CD8-positive, alpha-beta T cell (primary cell): ENCODE measurements at places on chromosomes 4 and X.

GRCh38 chr4:112550728-112551127 lies 34.7 kb upstream of the NEUROG2 start:
- no peak for DNase-seq

DNA sequence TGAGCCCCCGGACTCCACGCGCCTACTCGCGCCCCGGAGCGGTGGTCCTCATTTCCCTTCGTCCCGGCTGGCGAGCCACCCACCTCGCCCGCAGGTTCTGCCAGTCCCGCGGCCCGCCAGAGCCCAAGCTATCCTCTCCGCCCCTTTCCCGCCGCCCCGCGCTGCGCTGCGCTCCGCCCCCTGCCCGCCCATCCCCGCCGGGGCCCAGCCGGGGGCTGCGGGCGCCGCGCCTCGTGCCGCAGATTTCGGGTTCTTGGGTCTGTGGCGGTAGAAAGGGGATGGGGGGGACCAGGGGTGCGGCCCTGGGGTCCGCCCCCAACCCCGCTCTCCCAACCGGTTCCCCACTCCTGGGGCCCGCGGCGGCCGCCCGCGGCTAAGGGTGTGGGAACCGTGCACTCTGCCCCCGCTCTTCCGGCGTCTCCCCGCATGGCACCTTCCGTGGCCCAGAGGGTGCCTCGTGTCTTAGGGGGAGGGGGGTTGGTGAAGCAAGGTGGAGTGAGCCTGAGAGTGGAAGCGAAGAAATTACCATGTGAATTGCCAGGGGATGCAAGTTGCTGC lies 650.8 kb upstream of the DIPK2B start:
- DNase-seq = peak; percentile 11

GRCh38 chr4:5884796-5885195 lies 8.1 kb downstream of the CRMP1 start:
- no peak for DNase-seq

DNA sequence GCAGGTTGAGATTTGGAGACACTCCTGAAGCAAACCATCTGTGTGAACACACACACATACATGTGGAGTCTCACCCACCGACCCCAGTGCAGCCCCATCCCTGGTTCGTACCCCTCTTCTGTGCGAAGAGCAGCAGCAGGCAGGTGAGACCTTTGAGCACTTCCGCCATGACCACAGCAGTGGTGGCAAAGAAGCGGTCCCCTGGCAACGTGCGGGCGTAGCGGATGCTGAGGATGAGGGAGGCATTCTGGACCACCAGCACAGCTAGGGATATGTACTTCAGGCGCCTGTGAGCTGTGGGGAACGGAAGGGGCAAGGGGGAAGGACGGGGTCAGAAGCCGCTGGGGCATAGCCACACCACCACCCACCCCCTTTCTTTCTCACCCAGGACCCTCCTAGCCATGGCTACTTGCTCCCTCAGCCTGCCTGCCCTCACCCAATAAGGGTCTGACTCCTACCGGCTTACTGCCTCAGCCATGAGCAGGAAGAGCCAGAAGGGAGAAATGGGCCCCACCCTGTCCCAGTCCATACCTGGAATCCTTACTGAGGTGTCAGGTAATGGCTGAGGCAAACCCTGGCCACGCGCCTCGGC lies 1.6 kb downstream of the SLC35A2 start:
- no peak for DNase-seq

DNA sequence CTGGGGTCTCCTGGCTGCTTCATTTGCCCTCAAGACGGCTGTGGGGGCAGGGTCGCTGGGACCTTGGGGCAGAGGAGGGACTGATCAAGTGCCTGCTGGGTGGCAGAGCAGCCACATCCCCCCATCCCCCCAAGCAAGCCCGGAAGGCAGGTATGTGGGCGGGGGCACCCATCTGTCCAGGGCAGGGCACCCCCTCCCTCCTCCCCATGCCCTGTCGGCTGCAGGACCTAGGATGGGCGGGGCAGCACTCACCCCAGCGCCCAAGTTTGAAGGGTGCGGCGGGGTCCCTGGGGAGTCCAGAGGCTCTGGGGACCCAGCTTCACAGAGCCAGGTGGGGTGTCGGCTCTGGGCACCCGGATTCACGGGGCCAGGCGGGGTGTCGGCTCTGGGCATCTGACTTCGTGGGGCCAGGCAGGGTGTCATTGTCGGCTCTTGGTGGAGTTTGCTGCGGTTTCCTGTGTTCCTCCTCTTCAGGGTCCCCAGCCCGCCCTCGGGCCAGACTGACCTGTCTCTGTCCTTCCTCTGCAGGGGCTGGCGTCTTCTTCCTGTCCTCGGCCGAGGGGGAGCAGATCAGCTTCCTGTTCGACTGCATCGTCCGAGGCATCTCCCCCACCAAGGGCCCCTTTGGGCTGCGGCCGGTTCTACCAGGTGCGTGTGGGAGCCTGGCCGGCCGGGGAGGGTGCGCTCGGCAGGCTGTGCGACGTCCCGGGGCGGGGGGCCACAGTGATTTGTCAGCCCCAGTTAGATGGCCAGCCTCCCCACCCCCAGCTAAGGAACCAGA lies 22.1 kb downstream of the DOK7 start:
- DNase-seq = no peak

DNA sequence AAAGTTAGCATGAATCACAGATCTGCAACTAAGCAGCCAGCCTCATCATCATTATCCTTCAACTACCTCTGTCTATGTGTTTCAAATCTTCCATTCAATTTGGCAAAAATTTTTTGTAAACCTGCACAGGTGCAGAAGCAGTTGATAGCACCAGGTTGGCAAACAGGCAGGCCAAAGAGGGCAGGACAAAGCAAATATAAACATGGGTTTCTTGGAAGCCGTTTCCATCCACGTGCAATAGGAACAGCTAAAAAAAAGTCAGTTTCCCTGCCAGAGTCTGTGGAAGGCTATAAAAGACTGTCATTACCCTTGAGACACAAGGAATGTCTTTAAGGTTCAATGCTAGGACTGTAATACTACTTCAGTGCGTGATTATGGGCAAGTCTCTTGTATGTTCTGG lies 253.2 kb downstream of the PDHA2 start:
- DNase-seq = no peak
